ENCODE measurements at places on chromosomes 7 and 10.
A peak's percentile ranks its signal among the peaks of the same experiment; 100 is the strongest.

DNA sequence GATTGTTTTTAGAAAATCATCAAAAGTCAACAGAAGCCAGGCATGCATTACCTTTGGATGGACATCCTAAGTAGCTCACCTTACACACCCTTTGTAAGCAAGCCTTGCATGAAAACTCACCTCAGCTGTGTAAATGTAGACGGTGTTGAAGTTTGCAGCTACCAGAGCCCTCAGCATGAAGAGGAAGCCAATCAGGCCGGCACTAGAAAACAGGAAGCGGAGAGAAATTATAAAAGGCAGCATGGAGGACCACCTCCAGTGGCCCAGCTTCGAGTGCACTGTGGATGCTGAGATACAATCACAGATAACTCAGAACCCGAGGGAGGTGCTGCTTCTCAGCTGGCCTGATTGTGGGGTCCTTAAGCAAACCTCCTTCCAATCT is 75.3 kb downstream of the SVOPL start:
- no peak for DNase-seq

DNA sequence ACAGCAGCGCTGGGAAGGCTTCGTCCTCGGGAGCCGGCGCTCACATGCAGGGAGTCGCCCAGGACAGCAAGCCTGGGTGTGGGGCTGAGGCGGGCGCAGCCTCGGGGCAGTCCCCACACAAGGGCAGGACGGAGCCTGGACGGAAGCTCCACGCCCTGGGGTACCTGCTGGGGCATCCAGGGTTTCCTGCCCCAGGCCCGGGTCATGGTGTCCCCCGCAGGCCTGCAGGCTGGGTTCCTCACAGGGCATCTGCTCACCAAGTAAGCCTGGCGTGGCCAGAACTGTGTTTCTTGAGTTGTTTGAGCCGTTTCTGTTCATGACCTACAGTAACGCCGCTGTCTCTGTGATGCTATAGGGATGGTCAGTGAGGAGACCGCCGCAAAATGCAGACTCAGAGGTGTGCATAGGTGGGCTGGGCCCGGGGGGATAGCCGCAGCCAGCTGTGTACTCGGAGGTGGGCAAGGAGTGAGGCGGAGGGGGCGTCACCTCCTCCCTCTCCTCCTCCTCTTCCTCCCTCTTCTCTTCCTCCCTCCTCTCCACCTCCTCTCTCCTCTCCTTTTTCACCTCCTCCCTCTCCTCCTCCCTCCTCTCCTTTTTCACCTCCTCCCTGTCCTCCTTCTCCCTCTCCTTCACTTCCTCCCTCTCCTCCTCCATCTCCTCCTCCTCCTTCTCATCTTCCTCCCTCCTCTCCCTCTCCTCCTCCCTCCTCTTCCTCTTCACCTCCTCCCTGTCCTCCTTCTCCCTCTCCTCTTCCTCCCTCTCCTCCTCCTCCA is 438.9 kb downstream of the DNAJB6 start:
- DNase-seq: no peak

GRCh38 chr10:61904733-61905725 is 3.5 kb downstream of the ARID5B start:
- DNase-seq: peak; percentile 67

- DNase-seq: peak; percentile 8
These were observed 10.4 kb upstream of the LMBR1 start for GRCh38 chr7:156903232-156903909.

- no peak for DNase-seq
These were observed 350.5 kb upstream of the LRRTM3 start for GRCh38 chr10:66575251-66575855.

GRCh38 chr10:131657985-131658330 is 242.8 kb upstream of the PPP2R2D start:
- no peak for DNase-seq

DNA sequence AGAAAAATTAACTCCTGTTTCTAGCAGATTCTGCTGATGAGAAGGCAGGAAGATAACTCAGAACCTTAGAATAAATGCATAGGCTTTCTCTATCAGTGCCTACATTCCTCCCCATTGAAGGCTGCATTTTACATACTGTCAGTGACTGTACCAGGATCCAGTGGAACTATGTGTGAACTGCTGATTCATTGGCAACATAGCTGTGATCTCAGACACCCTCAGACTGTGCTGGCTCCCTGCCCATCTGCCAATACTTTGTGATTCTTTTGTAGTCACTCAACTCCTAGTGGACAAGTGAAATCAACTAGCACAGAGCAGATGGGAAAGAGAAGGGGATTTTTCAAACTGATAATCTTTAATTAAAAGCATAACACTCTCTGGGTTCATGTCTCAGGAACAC is 375.8 kb downstream of the MDFIC start:
- no peak for DNase-seq

- DNase-seq: no peak
These were observed 49.0 kb upstream of the ARHGAP12 start for GRCh38 chr10:31977440-31978155.

GRCh38 chr7:13988731-13989125 is 738 bp downstream of the ETV1 start:
- DNase-seq: no peak

DNA sequence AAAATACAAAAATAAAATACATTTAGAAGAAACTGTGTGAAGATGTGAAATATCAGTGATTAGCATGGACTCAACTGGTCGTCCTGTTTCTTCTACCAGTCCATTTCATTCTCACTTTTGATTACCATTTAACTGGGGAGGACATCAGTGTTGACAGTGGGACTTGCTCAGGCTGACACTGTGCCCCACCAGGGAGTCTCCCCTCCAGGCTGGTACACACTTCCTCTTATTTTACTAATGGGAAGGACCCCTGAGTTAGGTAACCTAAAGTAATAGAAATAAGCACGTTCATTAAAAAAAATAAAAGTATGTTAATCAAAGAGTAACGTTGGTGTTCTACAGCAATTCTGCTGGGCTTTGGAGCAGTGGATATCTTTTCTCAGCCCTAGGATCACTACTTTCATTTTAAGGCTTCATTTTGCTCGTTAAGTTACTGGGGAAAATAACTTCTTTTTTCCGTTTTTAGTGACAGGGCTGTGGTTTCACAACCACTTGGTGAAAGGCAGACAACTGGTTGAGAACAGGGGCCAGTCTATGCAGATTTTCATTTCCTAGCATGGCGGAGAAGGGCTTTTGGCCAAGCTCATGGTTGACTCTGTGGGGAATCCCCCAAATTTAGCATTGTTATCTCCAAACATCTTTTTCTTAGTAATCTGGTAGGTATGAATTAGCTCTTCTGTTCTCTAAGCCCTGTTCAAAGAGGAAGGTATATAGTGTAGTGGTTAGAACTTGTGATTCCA is 2.1 kb downstream of the SNX10 start:
- DNase-seq: peak; percentile 57

DNA sequence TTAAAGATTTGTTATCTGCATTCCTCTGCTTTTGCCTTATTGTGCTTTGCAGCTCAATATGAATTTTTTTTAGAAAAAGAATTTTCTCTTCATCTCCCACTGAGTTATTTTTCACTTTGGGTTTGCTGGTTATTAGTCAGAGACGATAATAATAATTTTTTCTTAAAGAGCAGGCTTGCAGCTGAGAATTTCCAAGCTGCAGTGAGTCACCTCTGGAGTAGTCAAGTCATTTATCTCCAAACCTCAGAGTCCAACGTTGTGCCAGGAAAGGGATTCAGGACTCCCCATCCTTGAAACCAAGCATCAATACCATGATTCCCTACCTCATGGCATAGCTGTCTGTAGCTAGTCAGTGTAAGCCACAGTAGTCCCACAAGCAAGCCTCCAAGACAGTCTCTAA is 15.2 kb upstream of the EGR2 start:
- no peak for DNase-seq

DNA sequence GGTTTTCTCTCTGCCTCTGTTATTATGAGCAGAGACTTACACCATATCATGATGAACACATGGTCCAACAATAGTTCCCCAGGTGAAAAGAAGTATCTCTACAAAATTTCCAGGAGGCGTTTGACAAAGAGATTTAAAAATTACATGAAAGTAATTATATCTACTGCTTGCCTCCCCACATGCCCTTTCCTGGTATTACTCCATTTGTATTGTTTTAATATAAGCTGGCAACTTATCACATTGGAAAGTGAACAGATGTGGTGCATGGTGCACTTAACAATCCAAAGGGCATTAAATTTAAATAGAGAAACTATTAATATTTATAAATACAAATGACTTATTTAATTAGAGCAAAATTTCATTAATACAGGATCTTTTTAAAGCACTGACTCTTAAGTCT is 638.2 kb downstream of the ANKRD7 start:
- DNase-seq: no peak

- no peak for DNase-seq
These were observed 39.0 kb upstream of the IFRD1 start for GRCh38 chr7:112411186-112411795.

GRCh38 chr7:28572321-28573058 is 160.2 kb downstream of the CREB5 start:
- DNase-seq: no peak

GRCh38 chr7:128092221-128092620 is 61.0 kb upstream of the LRRC4 start:
- no peak for DNase-seq

GRCh38 chr7:155193716-155194115 is 104.0 kb upstream of the INSIG1 start:
- no peak for DNase-seq

- DNase-seq: no peak
These were observed 45.6 kb downstream of the LBX1 start for GRCh38 chr10:101183458-101184183.

DNA sequence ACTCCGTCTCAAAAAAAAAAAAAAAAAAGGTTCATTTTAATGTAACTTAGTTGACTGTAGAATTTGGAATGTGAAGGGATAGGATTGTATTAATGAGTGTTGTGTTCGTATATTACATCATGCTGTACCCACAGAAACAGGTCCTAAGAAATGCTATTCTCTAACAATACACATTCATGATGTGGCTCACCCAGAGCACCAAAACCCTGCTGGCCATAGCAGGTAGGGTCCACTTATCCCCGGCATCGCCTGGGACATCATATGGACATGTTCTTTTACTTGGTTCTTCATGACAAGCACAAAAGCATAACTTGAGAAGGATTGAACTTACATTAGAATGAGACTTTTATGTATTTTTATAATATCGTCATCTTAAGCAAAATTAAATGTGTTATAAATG is 241.5 kb downstream of the CACNB2 start:
- no peak for DNase-seq

DNA sequence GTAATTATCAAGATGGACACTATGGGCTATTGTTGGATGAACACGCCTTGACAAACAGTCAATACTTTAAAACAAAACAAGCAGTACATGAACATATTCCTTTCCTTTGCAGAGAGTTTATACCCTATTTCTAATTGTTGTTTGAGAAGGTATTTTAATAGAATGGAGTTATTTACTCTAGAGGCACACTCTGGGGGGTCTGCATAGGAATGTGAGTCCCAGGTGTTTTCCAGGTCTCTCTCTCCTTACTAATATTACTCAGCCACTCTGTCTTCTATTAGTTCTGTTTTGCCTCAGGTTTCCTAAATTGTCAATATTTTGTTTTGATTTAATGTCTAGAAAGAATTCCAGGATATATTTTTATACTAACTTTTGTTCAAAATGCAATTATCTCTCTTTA is 1091.4 kb downstream of the CNTNAP2 start:
- no peak for DNase-seq

DNA sequence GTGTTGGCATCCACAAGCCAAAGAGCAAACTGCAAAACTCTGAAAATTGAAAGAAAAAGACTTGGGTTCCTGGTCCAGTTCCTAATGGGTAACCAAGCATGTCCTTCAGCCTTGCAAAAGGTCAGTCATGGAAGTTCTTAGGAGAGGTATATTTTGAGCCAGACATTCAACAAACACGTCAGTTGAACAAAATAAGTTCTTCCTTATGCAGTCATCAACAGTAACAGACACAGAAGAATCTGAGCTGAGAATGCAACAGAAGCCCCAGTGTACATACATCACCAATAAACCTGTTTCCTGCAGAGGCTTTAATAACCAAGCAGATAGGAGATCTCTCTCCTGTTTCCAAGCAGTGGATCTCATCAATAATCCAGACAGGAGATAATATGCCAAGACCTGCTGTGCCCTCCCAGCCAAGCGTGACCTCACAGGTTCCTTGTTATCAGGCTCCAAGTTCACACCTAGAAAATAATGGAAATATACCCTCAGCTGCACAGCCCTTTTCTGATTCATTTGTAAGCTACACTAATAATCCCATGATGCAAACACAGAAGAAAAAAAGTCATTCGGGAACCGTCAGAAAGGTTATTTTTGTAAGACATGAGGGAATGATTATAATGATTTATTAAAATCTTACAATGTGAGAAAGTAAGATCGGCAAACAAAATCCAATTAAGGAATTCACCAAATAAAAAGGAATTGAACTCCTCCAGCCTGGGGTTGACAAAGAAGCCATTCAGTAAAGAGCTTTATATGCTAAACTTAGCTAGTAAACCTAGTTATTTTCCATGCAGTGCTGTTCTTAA is 90.7 kb downstream of the DGKI start:
- DNase-seq: no peak

GRCh38 chr7:105388356-105389087 is at the start of gene SRPK2:
Gene SRPK2 (minus strand): TSS chr7:105388921.
- DNase-seq: peak; percentile 60

DNA sequence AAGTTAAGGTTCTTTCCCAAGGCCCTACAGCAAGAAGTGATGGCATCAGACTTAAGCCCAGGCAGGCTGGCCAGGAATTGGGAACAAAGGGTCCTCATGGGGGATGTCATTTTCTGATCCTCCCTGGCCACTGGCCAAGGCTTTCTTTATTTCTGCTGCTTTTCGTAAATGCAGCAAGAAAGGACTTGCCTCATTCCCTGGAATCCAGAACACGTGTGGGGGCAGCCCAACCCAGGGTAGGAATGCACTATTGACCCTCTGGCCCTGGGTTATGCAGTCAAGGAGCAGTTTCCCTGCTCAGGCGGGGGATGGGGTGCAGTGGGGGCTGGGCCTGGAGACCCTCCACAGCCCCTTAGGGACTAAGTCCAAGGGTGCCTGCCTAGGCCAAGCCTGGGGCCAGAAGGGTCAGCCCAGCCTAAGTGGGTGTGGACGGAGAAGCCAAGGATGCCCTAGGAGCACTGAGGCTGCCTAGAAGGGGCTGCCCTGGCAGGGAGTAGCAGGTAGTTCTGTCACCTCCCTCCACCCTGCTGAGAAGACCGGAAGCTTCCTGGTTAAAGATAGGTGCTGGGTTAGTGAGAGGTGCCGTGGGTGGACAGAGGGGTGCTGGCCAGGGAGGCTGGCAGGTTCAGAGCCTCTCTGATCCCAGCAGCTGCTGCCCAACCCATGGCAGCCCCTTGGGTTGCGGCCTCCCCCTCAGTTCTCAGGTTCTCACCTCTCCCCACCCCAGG is 179.2 kb downstream of the SH3PXD2A start:
- DNase-seq: no peak
